ENCODE measurements at places on chromosomes 1 and 21. TPM values are rescaled to one million over a fixed set of nuclear protein-coding genes. Genes with fewer than 3 reads are reported as not detected.

The DIPK1A gene
- 8.6 TPM for total RNA-seq

The BCAN gene
- not detected for total RNA-seq

The NMNAT2 gene
- total RNA-seq = not detected

The CR2 gene
- total RNA-seq = not detected

The TSTD1 gene
- total RNA-seq = 62.8 TPM

The DIRAS3 gene
- total RNA-seq = not detected

The WLS gene
- not detected for total RNA-seq

The EPB41 gene
- total RNA-seq = 73.7 TPM

The KLHDC7A gene
- total RNA-seq = not detected

The PCNX2 gene
- 17.6 TPM for total RNA-seq

The GPR25 gene
- total RNA-seq = 0.35 TPM

The CNTN2 gene
- total RNA-seq = not detected

The DYNLT5 gene
- total RNA-seq = not detected

The OR2G2 gene
- total RNA-seq = not detected

The SPRR3 gene
- total RNA-seq = not detected

The OR2T29 gene
- total RNA-seq = not detected

The SPATA46 gene
- total RNA-seq = not detected

The NBPF4 gene
- not detected for total RNA-seq

The VWA5B1 gene
- not detected for total RNA-seq

The KANK4 gene
- total RNA-seq = not detected

The C1QB gene
- not detected for total RNA-seq

The OR4F29 gene
- total RNA-seq = not detected

The IRF6 gene
- total RNA-seq = 1.3 TPM

The ENTREP3 gene
- 32.3 TPM for total RNA-seq

The HES4 gene
- 0.61 TPM for total RNA-seq

The ESRRG gene
- not detected for total RNA-seq

The S100A7 gene
- total RNA-seq = not detected
